NCI-H2081 (cell line): ENCODE measurements at places on chromosomes 11 and 22.
A peak's percentile ranks its signal among the peaks of the same experiment; 100 is the strongest.

- DNase-seq = no peak
Observed at GRCh38 chr11:10608584-10608983, 40.1 kb upstream of the LYVE1 start.

GRCh38 chr11:87660926-87661660, 514.1 kb downstream of the RAB38 start:
- DNase-seq = no peak

DNA sequence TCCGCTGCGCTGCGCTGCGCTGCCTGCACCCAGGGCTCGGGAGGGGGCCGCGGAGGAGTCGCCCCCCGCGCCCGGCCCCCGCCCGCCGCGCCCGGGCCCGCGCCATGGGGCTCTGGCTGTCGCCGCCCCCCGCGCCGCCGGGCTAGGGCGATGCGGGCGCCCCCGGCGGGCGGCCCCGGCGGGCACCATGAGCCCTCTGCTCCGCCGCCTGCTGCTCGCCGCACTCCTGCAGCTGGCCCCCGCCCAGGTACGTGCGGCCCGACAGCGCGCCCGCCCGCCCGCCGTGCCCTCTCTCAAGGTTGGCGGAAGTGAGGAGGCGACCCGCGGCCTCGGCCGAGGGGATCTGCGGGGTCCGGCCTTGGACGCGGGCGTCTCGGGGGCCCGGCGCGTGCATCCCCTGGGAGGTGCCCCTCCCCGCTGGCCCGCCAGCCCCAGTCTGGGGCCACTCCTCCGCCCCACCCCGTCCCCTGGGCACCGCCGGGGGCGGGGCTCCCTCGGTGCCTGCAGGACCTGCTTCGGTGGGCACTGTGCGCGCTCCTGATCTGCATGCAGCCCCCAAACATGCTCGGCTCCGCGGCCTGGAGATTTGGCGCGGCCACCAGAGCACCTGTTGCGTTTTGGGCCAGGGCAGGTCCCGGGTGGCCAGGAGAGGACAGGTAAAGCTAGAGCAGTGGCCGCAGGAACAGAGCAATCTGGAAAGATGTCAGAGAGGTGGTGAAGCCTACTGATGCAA, 429 bp downstream of the VEGFB start:
- peak; percentile 27 for DNase-seq

DNA sequence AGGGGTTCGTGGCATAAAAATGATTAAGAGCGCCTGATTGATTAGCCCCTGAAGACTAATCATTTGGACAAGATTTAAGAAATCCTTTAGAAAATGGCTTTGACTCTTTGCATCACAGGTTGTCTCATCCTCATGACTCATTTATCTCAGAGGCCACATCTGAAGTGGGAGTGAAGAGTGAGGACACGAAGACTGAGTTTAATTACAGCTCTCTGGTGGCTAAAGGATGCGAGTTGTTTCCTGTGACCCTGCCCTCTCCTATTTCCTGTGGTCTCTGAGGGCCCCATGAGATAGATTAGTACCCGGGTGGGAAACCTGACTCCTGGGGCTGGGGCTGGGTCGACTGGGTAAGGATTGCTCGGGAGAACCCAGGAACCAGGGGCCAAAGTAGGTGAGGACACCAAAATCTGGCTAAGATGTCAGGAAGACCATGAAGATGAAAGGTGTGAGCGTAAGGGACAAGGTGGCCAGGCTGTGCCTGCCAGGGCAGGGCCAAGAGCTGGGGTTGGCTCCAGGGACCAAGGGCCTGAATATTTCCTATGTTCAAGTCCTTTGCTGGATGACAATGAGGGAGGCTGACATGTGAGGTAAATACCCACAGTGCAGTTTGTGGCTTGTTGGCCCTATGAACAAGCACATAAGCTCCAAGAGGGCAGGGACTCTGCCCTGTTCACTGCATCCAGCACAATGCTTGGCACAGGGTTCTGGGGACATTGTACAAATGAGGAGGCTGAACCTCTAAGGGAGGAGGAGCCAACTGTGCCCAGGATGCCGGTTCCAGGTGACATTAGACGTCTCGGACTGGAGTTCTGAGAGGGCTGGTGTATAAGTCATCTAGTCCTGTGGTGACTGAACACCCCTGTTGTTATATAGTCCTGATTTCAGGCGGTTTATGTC, 3.6 kb downstream of the OTOG start:
- DNase-seq = no peak

DNA sequence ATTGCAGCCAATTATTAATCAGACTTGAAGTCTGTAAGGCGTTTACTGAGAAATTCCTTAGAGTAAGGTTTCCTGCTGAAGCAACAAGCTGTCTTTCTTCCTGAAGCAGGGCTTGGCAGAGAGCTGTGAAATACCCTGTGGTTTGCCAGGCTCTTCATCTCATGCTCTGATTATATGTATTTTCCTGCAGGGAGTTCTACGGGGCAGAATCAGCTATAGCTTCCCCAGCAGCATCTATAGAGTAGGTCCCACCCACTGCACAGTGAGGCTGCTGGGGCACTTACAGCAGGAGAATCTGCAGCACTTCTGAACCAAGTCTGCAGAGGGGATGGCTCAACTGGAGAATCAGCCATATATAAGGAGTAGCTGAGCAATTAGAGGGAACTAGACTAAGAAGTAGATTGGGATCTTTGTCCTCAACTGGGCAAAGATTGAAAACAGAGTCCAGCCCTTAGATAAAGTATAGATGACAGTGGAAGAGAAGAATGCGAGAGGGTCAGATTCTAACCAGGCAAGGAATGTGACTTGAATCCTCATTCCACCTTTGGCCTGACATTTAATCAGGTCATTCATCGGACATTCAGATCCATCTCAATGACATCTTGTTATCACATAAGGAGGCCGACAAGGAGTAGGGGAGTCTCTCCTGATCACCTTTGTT, 37.6 kb downstream of the CNTF start:
- DNase-seq = no peak

DNA sequence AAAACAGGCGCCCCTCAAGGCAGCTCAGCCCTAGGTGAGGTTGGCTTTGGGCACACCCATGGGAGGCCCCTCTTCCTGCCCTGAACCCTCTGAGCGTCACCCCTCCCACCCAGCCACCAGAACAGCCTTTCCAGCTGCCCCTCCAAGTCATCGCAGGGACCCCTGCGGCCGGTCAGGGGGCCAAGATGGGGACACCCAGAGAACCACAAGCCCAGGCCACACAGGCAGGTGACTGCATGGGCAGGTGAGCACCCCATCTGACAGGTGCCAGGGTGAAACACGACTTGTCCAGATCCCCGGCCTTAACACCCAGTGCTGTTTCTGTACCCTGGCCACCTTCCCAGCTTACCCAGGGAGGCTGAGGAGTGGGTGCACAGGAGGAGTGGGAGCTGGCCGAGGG, 24.6 kb upstream of the GRAMD4 start:
- no peak for DNase-seq

DNA sequence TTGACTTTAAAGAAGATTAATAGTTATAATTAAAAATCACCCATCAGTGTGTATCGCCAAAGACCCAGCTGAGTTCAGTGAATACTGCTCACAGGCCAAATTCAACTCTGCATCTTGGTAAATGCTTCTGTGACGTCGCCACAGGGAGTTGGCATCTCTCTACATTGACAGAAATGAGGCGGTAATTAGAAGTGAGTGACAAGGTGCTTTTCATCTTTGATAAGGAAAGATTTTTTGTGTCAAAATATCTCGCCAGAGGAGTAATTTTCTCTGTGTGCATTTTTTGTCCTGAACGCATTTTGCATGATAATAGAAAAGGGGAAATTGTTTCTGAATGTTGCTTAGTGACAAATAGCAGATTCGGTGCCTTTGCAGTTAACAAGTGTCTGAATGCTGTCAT, 345.8 kb downstream of the CNTN5 start:
- peak; percentile 14 for DNase-seq

DNA sequence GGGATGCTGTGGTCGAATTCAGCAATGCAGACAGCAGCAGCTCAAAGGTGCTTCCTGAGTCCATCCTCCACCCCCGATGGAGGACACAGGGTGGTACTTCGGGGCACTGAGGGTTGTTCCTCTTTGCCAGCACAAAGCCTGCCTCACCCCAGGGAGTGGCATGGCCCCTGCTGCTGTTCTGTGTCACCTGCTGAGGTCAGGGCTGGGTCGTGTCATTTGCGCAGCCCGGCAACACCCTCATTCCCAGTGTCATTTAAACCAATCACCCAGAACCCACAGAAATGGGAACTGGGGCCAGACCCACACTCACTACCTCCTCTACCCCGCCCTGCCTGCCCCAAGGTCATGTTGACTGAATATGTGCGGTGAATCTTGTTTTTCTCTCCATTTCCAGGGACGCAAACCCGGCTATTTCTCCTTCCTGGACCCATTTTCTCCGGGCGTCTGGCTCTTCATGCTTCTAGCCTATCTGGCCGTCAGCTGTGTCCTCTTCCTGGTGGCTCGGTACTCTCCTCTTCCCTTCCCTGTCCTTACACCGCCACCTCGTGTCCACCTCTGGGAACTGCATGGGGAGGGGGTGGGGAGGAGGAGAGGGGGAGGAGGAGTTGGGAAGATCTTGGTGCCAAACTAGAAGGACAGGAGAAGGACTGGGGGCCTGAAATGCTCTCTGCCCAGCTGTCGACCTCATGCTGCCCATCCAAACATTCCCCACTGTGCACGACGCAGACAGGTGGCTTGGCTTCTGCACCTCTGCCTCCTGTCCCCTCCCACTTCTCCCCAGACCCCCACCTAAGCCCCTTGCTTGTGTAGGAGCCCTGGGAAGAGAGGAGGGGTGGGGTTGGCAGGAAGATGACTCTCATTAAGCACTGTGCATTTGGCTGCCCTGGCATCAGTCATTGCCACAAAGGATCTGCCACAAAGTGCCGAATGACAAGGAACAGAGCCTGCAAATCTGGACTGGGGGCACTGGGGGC, 71.2 kb upstream of the TBCEL start:
- peak; percentile 79 for DNase-seq

DNA sequence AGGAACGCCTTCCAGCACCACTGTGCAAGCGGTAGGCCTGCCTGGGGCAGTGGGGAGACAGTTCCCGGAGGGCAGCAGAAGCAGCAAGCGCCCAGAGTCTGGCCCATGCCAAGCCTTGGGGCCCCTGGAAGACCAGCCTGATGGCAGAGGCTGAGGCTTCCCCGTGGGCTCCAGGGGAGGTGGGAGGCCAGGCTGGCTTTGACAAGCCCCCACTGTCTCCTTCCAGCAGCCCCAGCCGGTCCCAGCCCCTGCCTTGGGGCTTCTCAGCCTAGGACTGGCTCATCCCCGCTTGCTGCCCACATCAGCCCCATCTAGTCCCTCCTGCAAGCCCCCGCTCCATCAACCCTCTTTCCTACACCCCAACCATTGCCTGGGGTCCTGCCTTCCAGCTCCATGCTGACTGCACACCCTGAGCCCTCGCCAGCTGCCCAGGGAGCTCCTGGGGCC, 46.7 kb downstream of the IGF2 start:
- DNase-seq = no peak
